Muscle of arm (tissue), 14 donors: ENCODE measurements at places on chromosomes 16 and 17. TPM values are rescaled to one million over a fixed set of nuclear protein-coding genes. Genes with fewer than 3 reads are reported as not detected.
A peak's percentile ranks its signal among the peaks of the same experiment; 100 is the strongest.

- no peak for DNase-seq
Measured at GRCh38 chr16:78254841-78255240, 155.4 kb downstream of the WWOX start.

- no peak for DNase-seq
Measured at GRCh38 chr17:5784791-5785190, 200.5 kb upstream of the NLRP1 start.

FNDC8 gene
- polyA plus RNA-seq = not detected

GRCh38 chr16:46797501-46797900 is 33.5 kb downstream of the C16orf87 start:
- no peak for DNase-seq

GRCh38 chr16:50610331-50611262 is 62.4 kb downstream of the NKD1 start:
- peak; percentile 61 for DNase-seq

CASKIN1 gene
- polyA plus RNA-seq = 1.3 TPM

DNA sequence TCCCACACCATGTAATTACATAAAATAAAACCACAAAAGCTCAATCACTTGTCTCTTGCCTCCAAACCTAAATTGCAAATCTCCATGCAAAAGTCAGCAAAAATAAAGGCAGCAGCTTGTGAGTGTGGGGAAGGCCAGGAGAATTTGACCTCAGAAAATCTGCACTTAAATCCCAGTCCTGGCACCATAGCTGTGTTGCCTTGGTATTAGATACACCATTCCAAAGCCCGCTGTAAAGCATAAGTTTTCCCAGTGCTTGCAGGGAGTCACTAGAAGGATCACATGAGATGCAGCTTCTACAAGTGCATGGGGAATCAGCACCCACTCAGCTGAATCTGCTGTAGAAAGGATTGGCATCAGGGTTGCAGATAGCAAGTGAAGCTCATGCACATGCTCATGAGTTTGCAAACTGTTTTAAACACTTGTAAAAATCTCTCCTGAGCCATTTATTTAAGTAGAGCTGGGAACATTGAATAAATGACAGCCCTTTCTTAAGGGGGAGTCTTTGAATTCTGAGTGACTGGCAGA is 495.0 kb upstream of the HSBP1 start:
- DNase-seq = peak; percentile 5

- no peak for DNase-seq
Measured at GRCh38 chr16:18959031-18959505, 24.7 kb upstream of the TMC7 start.

- peak; percentile 94 for DNase-seq
Measured at GRCh38 chr17:50094243-50094752, 853 bp upstream of the PDK2 start.

GRCh38 chr16:9013508-9013864 is 49.8 kb upstream of the USP7 start:
- no peak for DNase-seq

GRCh38 chr16:69110406-69110805 is 5.0 kb downstream of the HAS3 start:
- DNase-seq = no peak

GRCh38 chr17:78544881-78545755 is 32.1 kb downstream of the DNAH17 start:
- DNase-seq = no peak

DNA sequence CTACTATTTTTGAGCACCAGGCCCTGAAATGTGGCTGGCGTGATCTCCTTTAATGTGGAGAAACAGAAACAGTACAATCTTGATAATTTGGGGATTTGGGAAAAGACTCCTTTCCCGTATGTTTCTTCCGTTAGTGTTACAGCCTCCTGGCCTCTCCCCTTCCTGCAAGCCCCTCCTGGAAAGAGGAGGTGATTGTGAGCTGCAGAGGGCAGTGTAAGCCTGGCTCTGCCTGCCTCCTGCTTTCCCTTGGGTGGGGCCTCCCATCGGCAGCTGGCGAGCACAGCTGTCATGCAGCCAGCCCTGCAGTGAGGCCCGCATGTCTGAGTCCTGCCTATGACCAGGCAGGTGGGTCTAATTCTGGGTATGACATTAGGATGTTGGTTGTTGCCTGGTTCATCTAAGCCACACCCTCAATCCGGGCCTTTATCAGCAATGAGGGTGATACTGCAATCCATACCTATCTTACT is 48.7 kb upstream of the WSB1 start:
- peak; percentile 80 for DNase-seq

DNA sequence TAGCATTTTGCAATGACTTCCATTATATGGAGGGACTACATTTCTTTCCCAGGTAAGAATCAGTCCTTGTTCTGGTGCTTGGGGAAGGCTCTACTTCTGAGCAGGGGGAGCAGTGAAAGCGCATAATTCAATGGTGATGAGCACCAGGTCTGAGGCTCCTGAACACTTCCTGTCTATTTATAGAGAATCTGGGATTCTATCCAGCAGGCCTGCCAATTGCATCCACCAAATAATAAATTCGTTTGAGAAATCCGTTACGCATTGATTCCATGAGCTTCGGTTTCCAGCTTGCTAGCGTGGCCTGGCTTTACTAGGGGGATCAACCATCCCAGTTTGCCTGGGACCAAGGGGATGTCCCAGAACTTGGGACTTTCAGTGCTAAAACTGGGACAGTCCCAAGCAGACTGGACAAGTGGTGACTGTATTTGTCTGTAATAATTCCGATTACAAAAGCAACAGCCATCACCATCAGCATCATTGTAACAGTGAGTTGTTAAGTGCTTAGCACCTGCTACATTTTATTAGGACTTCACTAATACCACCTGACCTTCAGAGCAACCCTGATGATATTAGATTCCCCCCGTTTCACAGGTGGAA is 349.9 kb downstream of the MAF start:
- peak; percentile 67 for DNase-seq

PRSS8 gene
- not detected for polyA plus RNA-seq

GRCh38 chr17:61360318-61360943 is 39.2 kb upstream of the TBX2 start:
- DNase-seq = no peak

GRCh38 chr17:81561494-81561885 is 9.3 kb upstream of the FAAP100 start:
- no peak for DNase-seq

GRCh38 chr17:32241640-32242039 is 24.0 kb upstream of the RHBDL3 start:
- no peak for DNase-seq

YPEL2 gene
- 12.8 TPM for polyA plus RNA-seq

- DNase-seq = no peak
Measured at GRCh38 chr16:35559911-35560636, 2100.7 kb downstream of the TP53TG3F start.

DNA sequence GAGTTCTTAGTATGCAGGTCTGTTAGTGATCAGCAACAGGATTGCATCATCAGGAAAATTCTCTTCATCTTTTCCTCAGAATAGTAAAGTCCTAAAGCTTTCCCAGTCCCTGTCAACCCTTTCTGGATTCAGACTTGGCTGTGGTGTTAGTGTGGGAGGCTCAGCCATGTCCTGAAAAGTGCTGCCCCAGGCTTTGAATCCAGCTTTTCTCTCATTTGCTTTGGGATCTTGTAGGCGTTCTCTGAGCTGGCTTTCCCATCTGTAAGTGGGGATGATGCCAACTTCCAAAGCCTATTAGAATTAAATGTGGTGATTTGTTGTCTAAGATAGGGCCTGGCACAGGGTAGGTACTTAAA is 3.0 kb downstream of the ALKBH5 start:
- DNase-seq = peak; percentile 57

DNA sequence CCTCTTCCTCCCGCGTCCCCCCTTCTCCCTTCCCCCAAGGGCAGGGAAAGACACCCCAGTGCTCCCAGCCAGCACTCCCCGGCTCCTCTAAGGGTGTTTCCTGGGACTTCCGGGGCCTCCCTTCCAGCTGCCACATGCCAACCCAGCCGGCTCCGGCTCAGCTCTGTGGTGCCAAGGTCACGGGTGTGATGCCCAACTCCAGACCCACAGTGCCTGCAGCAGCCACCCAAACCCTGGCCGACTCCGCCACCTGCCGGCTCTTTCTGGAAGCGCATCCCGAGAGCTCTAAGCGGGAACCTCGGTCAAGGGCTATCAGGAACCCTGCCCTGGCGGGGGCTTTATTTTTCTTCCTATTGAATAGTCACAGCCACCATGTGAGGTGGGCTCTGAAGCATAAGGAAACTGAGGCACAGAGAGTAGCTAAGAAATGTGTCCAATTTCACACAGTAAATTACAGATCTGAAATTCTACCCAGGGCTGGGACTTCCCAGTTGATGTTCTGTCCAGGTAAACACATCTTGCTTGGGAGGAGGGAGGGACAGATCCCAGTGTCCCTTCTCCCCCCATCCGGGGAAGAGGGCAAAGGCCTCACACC is 3.3 kb upstream of the PPP1R1B start:
- peak; percentile 72 for DNase-seq

KRTAP3-2 gene
- not detected for polyA plus RNA-seq

KRTAP9-4 gene
- not detected for polyA plus RNA-seq

DNA sequence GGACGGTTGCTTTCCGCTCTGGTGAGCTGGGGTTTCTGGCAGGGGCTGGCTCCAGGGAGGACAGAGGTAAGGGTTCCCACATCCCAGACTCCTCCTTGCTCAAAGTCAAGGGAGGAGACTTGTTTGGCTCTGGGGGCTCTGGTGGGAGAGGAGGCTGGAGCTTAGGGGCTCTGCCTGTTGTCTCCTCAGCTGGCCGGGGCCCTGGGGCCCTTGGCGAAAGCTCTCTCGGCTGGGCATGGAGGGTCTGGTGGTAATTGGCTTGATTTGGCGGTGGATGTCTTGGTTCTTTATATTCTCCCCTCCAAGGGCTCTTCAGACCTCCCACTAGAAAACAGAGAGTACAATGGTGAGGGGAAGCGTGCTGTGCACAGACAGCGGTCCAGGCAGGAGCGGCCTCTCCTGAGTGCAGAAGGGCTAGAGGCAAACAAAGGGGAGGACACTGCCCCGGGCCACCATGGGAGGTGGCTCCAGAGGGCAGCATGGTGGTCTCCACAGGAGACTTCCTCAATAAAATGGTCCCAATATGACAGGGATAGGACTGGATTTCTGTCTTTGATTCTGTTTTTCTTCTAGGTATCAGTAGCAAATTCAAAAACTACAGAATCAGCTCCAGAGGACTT is 5.7 kb upstream of the SPATA32 start:
- DNase-seq = no peak

ABCA9 gene
- polyA plus RNA-seq = 19.8 TPM

DNA sequence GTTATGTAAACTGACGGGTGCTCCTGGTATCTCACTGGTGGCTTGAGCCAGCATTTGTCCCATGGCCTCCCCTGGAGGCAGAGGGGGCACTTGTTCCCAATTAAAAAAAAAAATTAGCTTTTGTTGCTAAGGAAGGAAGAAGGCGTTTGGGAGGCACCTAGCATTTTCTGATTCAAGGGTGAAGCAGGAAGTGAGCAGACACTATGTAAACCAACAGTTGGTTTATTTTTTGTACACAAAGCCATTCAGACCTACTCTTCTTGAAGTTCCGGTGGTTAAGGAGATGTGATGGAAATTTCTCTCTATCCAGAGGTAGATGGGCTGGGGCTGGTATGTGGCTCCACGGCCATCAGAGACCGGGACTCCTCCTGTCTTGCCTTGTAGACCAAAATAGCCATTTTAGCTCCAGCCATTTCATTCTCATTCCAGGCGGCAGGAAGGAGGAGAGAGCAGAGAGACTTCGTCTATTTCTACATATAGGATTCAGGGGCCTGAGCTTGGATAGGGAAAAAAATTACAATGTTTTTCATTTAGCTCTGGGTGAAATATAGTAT is 103.0 kb downstream of the SNX29 start:
- no peak for DNase-seq

- DNase-seq = peak; percentile 90
Measured at GRCh38 chr17:74272731-74273201, 1.3 kb upstream of the DNAI2 start.

GRCh38 chr17:29570521-29570920 is 2.0 kb downstream of the TP53I13 start:
- no peak for DNase-seq

DNA sequence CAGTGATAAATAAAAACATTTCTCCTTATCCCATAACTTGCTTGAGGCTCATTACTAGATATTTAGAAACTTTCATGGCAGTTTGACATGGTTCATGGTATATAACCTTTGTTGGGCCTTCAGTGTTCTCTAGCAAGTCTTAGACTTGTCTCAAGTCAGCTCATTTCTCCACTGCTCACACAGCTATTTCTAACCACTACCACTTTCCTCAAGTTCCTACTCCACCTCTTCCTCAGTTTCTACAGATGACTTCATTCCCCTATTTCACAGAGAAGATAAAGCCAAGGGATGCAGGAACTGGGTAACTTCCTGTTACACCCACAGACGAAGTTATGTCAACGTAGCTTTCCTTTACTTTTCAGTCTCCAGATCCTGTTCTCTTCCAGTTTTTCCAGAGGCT is 23.2 kb downstream of the NLK start:
- no peak for DNase-seq

DNA sequence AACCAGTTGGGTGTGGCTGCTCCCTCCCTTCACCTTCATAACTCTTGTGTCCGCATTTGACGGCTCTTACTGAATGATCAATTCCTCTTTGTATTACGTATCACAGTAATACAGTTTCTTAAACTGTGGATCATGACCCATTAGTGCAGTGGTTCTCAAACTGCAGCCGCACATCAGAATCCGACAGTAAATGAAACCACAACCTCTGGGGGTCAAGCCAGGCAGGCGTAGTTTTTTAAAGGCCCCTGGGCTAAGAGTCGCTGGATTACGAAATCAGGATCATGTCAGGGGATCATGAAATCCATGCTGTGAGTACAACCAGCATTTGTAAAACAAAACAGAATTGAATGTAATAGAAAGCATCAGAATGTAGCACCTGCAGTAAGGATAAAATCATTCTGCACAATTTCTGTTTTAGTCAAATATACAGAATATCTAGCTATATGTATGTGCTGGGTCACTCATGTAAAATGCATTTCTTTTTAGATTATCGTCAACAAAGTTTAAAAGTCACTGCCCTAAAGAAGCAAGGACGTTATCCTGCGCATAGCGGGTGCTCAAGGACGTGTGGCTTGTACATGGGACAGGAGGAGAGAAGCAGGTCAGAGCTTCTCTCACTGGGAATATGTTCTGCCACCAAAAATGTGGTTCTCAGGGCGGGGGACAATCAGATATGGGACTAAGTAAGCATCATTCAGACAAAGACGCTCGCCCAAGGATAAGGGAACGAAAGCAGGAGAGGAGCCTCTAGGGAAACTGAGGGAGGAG is 113.1 kb downstream of the ZFHX3 start:
- DNase-seq = no peak

DNA sequence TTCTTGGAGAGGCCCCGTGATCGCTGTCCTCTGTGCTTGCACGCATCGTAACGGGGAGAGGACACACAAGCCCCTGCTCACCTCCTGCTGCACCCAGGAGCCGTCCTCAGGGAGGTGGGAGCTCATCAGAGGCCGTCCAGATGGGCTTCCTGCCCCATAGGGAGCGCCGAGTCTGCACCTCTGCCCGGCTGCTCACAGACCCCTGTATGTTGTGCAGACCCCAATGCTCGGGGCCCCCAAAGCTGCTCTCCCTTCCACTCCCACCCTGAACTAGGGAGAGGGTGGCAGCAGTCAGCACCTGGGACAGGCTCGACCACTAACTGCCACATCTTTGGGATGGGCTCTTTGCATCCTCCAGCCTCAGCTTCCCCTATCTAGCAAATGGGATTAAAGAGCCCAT is 4.4 kb upstream of the ZNF469 start:
- DNase-seq = no peak

NKD1 gene
- 7.9 TPM for polyA plus RNA-seq
